Substantia nigra (tissue), 51 donors: ENCODE measurements at places on chromosomes 12 and 14.

DNA sequence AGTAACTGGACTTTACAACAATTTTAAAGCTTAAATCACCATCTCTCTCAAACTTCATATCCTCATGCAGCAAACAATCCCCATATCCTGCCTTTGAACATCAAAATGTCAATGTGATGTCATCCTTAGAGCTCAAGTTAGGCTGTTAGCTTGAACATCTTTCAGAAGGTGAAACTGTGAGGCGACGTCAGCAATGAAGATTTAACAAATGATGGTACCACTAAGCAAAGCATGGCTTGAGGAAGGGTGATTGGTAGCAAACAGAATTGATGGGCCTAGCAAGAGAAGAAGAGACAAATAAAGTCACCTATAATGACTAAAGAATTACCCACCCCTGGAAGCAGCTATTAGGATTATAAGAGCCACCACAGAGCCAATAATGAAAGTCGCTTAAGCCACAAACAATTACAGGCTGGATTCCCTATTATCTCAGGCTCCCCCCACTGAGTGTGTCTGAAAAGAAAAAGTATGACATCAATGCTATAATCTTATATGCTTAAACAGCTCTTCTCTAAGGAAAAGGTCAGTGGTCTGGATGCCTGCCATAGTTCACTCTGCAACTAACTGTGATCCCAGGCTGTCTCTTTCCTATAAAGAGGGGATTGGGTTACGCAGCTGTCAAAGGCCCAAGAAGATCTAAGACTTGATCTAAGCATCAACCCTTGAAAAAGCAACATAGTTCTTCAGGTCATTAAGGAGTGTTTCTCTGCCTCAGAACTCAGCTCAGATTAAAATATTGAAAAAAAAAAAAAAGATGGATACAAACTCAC is 18.1 kb downstream of the EGLN3 start:
- DNase-seq = no peak

GRCh38 chr14:20772650-20773049 is 4.4 kb downstream of the EDDM3B start:
- DNase-seq = no peak

DNA sequence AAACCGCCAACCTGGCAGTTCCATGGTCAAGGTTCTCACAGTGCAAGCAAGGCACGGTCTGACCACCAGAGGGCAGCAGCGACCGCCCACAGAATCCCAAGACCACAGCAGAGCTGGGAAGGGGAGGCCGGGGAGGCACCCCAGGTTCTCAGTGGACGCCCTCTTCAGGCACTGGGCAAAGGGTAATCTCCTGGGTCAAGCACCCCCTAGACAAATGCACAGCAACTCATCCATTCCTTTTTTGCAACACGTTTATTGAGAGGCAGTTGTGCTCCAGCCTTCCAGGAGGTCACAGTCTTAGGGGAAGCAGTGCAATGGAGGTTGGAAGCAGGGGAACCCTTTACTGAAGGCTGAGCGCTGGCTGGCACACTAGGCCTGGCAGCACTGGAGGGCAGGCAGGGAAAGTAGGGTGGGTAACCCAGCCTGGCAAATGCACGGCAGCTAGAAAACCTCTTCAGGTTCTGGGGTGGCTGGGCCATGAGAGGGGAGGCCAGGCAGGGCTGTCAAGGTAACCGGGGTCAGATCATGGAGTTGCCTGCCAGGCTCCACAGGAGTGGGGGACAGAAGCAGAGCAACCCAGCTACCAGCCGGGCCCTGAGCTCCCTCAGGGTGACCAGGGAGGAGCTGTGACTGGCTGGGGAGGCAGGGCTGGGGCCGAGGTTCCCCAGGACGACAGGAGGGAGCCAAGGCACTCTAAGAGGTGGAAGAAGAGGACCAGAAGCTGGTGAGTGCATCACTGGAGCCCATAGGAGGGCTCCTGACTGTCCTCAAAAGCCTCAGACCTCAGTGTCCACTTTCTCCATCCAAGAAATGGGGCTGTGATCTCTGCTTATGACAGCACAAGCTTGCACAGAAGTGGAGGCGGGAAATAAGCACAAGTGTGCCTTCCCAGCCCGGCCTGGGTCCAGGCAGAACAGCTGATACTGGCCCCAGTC is 1.8 kb upstream of the RHOF start:
- DNase-seq = peak; percentile 90

DNA sequence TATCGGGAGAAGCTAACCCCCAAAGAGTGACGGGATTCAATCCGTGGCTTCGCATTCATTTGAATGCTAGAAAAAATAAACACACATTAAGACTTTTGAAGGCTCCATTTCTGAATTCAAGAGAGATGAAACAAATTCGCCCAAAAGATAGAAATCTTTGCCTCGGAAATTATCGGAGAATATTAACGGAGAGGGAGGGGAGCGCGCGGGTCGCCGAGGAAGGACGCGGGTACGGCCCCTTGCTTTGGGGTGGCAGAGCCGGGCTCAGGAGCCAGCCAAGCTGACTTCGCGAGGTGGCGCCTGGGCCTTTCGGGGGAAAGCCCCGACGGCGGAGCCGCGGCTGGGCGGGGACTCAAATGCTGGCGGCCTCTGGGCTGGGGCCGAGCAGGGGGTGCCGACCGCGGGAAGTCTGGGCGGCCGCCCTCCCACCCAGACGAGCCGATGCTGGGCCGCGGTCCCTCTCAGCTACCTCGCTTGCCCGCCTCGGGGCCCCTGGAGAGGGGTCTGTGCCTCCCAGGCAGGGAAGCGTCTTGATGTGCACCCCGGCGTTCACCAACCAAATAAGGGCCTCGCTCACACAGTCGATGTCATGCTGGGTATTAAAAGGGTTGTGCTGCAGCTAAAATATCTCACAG is 14.7 kb downstream of the NKX2-1 start:
- DNase-seq = no peak

DNA sequence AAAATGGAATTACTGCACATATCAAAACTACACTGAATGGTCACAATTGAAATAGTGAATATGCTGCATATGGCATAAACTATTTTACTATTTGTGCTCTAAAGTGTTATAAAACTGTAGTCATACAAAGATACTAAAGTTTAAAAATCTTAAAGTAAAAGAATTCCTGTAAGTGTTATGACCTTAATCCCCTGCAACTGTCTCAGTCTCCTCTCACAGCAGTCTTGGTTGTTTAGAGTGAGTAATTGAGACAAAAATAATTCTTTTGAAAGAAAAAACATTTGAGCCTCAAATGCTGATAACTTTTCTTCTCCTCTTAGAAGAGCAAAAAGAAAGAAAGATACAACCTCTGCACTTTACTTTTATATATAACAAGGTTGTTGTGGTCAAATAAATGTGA is 99.9 kb downstream of the SYT1 start:
- no peak for DNase-seq
